ENCODE measurements at places on chromosomes 2 and 18.

GRCh38 chr2:38590053-38590452 lies 12.7 kb downstream of the HNRNPLL start:
- DNase-seq = no peak

- DNase-seq = no peak
Measured at GRCh38 chr2:237542001-237542704, 24.2 kb upstream of the PRLH start.

DNA sequence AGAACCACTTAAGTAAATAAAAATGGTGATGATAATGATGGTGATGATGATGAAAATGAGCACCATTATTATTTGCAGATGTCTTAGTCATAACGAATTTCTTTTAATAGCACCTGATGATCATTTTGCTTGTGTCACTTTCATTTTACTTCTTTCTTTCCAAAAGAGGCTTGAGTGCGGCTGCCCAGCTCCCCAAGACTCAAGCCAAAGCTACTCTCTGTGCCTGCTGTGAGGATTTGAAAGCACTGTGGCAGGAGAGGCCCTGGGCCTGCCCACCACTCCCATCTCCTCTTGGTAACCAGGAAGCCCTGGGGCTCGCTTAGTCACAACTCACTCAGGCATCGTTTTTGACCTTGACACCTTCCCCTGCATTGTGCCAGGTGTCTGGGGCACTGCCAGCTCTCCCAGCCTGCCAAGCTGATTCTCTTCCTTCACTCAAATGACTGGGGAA lies 41.2 kb downstream of the RPL37A start:
- DNase-seq = peak; percentile 75

- DNase-seq = no peak
Measured at GRCh38 chr2:152098496-152099366, at the start of gene CACNB4. Gene CACNB4, minus strand, starts transcription at chr2:152099044.

- peak; percentile 77 for DNase-seq
Measured at GRCh38 chr18:11688972-11689668, at the start of gene GNAL. Gene GNAL, plus strand, starts transcription at chr18:11689264. Its CDS starts 300 bp downstream, at chr18:11689564.

- no peak for DNase-seq
Measured at GRCh38 chr2:39608686-39609441, 56.9 kb upstream of the TMEM178A start.

GRCh38 chr18:12908706-12909105 lies 24.7 kb upstream of the PTPN2 start:
- DNase-seq = no peak

- DNase-seq = no peak
Measured at GRCh38 chr2:123695426-123695825, 329.7 kb upstream of the CNTNAP5 start.

DNA sequence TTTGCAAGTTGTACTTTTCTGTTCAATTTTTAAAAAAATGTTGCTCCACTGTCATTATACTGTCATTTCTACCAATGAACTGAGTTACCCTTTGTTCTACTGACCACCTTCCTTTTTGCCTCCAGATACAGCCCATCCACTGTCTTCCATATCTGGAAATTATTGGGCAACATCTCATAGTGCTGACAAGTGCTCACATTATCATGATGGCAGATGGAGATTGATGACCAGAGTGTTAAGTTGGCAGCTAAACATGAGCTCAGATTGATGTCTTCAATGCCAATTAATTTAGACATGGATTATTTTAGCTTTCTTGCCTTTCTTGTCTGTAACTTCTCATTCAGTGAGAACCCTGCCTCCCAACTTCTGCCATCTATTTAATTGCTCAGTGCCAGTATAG lies 76.6 kb downstream of the KIAA1328 start:
- no peak for DNase-seq

DNA sequence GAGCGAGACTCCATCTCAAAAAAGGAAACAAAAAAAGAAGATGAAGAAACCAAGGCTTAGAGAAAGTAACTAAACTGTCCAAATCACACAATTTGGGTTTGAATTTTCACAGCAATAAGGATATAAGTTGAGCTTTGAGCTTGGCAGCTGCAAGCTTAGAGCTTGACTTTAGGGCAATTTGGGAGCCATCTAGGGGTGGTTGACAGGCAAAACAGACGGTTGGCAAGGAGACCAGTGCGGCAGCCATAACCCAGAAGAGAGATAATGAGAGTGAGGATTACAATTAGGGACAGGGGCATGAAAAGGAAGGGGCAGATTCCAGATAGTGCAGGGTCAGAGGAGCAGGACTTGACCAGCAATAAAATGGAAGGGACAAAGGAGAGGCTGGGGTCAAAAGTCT lies 382.2 kb upstream of the HNRNPA3 start:
- DNase-seq = no peak

GRCh38 chr2:32991091-32991845 lies 44.5 kb downstream of the LTBP1 start:
- no peak for DNase-seq

- peak; percentile 40 for DNase-seq
Measured at GRCh38 chr2:62663411-62663810, 42.1 kb upstream of the EHBP1 start.

GRCh38 chr2:217826520-217826919 lies 176.3 kb downstream of the TNS1 start:
- DNase-seq = peak; percentile 76

- DNase-seq = no peak
Measured at GRCh38 chr2:65453916-65454315, 21.5 kb upstream of the SPRED2 start.

DNA sequence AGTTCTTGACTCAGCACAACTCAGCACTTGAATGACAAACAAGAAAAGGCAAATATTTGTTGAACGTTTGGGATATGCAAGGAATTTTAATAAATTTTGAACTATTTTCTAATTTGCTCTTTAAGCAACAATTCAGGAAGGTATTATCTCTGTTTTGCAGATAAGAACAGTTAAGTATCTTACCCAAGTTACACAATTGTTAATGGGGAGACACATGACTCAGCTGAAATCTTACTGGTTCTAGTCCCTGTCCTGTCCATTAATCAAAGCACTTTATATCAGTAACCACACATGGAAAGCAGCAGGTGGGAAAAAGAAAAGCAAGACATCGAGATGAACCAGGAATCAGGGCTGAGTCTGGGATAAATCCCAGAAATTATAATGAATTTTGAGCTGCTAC lies 493.9 kb upstream of the PIK3C3 start:
- DNase-seq = no peak

DNA sequence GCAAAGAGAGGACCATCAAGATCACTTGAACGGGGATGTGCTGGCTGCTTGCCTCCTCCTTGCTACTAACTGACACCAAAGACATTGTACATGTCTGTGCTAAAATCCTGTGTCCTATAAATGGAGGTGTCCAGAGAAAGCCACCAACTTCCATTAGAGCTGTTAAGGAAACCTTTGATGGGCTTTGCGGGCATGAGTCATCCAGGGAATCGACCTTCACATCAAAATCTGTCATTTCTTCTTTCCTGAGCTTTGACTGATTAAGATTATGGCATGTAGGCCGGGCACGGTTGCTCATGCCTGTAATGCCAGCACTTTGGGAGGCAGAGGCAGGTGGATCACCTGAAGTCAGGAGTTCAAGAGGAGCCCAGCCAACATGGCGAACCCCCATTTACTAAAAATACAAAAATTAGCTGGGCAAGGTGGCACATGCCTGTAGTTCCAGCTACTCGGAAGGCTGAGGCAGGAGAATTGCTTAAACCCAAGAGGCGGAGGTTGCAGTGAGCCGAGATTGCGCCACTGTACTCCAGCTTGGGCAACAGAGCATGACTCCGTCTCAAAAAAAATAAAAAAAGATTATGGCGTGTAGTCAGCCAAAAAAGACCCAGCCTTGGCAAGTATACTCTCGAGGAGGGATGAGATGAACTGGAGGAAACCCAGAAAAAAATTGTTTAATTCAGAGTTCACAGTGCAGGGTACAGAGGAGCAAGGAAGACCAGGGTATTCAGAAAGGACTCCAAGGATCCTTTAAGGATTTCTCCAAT lies 115.8 kb downstream of the CABLES1 start:
- no peak for DNase-seq

- DNase-seq = no peak
Measured at GRCh38 chr2:47251404-47251675, 96.2 kb upstream of the STPG4 start.

- DNase-seq = no peak
Measured at GRCh38 chr2:76579911-76580310, 869.2 kb upstream of the GCFC2 start.

- no peak for DNase-seq
Measured at GRCh38 chr2:236956031-236956618, 129.6 kb upstream of the COPS8 start.

- DNase-seq = no peak
Measured at GRCh38 chr2:109381327-109381820, 232.4 kb downstream of the SEPTIN10 start.

GRCh38 chr18:13548966-13549879 lies 177.1 kb downstream of the FAM210A start:
- no peak for DNase-seq

DNA sequence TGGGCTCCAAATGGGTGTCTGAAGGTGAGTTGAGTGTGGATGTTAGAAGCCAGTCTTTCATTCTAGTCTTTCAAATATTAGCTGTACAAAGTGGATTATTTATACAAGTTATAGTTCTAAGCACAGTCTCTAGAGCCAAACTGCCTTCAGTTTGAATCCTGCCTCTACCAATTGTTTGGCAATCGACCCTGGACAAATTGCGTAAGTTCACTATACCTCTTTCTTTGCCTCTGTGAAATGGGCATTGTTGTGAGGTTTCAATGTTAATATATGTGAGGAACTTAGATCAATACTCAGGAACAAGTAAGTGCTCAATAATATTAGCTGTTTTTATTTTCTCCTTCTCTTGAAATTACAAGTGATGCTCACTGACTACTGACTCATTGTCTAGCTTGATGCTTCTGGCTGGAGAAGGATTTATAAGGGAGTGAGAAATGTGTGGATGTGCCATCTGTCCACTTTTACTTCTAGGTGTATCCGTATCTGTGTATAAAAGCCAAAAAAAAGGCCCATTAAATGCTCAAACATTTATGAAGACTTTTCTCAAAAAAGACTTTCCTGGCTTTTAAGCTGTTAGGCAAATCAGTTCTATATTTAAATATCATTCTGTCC lies 48.1 kb upstream of the RAPH1 start:
- no peak for DNase-seq

DNA sequence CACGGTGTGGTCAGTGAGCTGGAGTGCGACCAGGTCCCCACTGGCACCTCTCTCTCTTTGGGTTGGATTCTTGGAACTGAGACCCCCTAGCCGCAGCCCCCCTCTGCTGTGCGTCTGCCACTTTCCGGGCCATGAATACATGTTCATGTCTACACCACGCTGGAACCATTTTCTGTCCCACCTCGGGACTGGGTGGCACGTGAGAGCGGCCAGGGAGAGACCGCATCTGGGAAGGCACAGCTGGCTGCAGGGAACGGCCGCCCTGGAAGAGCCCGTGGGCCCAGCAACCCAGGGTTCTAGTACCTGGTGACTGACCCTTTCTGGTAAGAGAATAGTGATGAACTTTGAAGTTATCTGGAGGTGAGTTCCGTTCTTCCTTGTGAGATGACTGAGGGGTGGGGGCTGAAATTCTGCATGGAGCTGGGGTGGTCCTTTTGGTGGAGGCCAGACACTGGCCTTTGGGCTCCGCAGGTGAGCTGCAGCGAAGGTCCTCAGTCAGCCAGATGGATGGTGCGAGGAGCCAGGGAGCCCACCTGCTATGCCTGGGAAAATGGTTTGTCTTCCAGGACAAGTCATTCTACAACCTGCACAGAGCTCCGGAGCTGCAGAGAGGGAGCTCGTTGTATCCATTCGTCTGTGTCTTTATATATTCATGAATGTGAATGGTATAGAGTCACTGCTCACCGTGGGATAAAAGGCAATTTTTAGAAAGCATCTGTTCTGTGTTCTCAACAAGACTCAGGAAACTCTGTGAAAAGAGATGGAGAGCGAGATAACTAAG lies 223.5 kb downstream of the NDUFA10 start:
- no peak for DNase-seq

GRCh38 chr18:55240978-55241377 lies 281.7 kb upstream of the CCDC68 start:
- DNase-seq = no peak

DNA sequence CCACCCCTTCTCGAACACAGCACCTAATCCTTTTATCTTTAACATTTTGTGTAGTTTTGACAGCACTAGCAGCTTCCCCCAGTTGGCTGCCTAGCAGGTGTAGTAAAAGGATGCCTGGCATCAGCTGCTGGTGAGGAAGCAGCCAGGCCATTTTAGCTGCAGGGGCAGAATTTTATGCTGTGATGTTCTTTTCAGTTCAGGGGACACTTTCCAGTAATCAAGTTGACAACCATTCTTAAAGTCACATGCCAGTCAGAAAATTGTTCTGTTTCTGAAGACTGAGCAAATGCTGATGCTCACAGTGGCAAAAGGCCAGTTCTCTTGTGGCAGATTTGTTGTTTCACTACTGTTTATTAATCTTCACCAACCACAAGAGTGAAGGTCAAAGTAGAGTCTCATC lies 570.8 kb downstream of the CCDC85A start:
- no peak for DNase-seq

DNA sequence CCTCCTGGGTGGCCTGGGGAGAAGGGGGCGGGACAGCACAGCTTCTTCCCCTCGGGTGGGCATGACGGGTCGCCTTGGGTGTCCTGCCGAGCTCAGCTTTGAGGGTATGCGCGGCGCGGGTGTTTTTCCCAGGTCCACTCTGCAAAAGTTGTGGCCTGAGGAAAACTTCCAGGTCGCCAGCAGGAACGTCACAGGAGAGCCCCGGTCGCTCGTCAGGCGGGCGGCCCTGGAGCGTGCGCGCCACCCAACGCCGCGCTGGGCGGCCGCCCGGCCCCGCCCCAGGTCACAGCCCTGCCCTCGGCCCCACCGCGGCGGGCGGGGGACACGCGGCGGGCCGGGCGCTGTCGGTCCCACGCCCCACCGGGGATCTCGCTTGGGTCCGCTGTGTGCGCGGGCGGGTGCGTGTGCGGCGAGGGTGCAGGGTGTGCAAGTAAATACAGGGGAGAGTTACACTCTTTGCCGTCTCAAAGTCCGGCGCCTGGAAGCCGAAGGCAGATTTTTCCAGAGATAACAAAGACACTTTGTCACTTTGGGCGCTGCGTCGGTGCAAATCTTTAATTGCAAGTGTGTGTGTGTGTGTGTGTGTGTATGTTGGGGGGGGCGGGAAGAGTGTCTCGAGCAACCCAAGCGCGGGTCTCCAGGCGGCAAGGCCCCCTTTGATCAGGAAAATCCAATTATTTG lies 616 bp upstream of the SP5 start:
- peak; percentile 36 for DNase-seq

- no peak for DNase-seq
Measured at GRCh38 chr2:78561876-78562275, 463.6 kb upstream of the REG3G start.

- no peak for DNase-seq
Measured at GRCh38 chr2:84846041-84846663, 34.7 kb downstream of the TRABD2A start.

- no peak for DNase-seq
Measured at GRCh38 chr2:119008108-119008507, 66.1 kb downstream of the MARCO start.

DNA sequence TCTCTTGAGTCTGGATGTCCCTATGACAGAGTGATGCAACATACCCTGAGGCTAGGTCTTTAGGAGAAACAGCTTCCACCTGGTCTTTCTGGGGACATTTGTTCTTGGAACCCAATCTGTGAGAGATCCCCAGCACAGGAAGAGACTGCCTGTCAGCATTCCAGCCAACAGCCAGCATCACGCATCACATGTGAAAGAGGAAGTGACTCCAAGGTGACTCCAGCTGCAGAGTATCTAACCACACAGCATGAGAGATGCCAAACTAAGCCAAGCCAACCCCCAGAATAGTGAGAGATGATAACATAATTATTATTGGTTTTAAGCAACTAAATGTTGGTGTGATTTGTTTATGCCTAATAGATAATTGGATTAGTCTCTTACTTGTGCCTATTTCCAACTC lies 35.7 kb downstream of the C18orf63 start:
- DNase-seq = no peak

GRCh38 chr2:197425550-197425949 lies 9.3 kb downstream of the SF3B1 start:
- DNase-seq = no peak
